ENCODE measurements at places on chromosomes 7 and 10.

DNA sequence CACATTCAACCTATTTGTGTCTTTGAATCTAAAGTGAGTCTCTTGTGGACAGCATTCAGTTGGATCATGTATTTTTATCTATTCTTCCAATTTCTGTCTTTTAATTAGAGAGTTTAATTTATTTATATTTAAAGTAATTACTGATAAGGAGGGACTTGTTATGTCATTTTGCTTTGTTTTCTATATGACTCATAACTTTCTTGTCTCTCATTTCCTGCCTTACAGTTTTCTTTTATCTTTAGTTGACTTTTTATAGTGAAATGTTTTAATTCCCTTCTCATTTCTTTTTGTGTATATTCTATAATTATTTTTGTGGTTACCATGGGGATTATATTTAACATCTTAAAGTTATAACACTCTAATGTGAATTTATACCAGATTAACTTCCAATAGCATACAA is 7.3 kb upstream of the ZNF518A start:
- no peak for DNase-seq

- DNase-seq = no peak
These were observed 208.7 kb upstream of the GLI3 start for GRCh38 chr7:42445691-42446090.

- no peak for DNase-seq
These were observed 183.2 kb downstream of the CXCL12 start for GRCh38 chr10:44201656-44202055.

DNA sequence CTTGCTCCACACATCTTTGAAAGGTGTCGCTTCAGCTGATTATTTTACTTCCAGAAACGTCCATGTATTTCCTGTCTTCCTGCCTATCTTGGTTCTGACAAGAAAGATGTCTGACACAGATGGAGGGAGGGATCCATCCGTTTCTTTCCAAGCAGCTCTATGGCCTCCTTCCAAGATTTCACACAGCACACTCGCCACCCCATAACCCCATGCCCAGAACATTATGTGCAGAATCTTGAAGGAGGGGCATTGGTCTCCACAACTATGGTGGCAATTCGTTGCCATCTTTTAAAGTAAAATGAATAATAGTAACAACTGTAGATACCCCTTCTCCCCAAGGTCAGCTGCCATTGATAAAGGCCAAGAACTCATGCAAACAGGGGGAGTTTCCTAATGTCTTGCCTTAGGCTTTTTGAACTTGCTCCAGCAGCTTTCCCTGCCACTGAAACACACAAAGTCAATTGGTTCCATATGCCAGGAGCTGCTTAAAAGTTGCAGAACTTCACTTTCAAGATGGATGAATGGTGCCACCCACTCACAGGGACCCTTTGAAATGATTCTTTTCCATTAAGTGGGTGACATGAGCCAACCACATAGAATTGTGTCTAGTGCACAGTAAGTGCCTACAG is 60.0 kb downstream of the VSTM4 start:
- no peak for DNase-seq

DNA sequence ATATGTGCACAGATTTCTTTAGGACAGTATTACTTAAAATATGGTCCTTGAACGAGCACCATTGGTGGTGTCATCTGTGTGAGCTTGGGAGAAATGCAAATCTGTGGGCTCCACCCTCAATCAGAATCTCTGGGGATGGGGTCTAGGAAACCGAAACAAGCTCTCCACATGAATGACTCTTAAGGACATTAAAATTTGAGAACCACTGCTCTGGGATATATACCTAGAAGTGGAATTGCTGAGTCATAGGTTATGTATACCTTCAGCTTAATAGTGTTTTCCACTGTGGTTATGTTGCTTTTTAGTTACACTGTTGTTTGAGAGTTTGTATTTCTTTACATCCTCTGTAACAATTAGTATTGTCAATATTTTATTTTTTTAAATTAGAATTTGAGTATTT is 24.0 kb downstream of the ZNRF2 start:
- no peak for DNase-seq
